ENCODE measurements at places on chromosomes 1 and 21.

GRCh38 chr21:43721939-43722338 is 3.0 kb downstream of the PDXK start:
- DNase-seq = no peak

DNA sequence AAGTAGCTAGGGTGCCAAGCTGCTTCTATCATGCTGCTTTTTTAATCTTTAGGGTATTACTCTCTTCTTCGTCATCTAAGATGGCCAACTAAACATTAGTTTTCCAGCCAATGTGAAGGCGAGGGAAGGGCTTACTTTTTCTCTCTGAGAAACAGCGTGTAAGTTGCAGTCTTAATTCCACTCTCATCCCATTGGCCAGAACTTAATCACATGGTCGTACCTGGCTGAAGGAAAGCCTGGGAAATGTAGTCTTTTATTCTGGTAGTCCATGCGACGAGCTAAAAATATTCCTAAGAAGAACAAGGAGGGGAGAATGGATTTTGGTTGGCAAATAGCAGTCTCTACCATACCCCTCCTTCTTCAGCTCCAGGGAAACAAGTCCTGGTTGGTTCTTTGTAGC is 21.5 kb downstream of the DNAJC6 start:
- no peak for DNase-seq

DNA sequence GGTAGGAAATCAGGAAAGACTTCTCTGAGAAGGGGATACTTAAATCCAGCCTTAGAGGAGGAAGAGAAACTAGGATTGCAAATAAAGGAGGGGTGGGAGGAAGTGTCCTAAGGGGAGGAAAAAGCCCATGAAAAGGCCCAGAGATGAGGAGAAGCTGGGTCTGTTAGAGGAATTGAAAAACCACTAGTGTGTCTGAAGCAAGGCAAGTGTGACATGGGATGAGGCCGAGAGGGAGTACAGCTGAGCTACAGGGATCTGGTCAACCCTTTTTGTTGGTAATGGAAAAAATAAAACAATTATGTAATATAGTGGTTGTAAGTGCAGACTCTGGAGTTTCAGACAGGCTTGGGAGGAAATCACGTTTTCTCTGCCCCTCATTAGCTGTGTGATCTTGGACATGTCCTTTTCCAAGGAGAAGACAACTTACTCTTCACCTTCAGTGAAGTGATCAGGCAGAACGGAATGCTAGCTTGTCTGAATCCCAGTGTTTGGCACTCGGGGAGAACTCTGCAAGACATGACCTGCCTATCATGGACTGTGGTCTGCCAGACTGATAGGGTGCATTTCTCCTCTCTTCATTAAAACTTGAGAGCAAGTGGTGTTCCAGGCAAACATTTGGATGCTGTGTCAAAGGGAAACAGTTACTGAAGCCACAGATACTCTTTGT is 7.4 kb upstream of the S100A10 start:
- no peak for DNase-seq

DNA sequence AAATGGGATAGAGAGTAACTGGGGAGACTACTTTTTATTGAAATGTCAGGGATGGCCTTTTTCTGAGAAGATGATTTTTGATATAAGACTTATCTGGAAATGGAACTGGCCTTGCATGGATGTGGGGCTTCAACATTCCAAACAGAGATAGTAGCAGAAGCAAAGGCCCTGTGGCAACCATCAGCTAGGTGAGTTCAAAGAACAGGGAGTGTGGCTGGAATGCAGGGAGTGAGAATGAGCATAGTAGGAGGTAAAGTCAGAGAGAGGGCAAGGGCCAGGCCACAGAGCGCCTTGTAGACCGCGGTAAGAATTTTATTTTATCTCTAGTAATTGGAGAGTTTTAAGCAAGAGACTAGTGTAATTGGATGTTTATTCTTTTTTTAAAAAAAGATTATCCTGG is 227.0 kb upstream of the B3GALT2 start:
- no peak for DNase-seq

- no peak for DNase-seq
Measured at GRCh38 chr1:165856021-165856420, 28.6 kb downstream of the UCK2 start.

GRCh38 chr1:3333903-3334302 is 120.6 kb upstream of the ARHGEF16 start:
- no peak for DNase-seq

DNA sequence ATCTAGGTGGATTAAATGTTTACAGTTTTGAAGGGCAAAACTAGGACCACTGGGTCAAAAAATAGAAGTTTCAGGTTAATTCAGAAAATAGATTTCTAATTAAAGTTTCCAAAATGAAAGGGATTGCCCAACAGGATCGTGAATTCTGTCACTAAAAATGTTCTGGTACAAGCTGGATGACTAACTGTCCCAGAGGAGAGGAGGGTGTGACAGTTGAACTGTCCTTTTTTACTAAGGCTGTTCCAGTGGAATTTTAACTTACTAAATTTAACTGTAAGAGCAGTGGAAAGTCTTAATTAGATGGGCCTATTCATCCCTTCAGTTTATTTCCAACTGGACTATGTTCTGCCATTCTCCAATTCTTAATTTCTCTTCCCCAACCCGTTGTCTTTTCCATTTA is 7.2 kb downstream of the SNX7 start:
- DNase-seq = no peak

DNA sequence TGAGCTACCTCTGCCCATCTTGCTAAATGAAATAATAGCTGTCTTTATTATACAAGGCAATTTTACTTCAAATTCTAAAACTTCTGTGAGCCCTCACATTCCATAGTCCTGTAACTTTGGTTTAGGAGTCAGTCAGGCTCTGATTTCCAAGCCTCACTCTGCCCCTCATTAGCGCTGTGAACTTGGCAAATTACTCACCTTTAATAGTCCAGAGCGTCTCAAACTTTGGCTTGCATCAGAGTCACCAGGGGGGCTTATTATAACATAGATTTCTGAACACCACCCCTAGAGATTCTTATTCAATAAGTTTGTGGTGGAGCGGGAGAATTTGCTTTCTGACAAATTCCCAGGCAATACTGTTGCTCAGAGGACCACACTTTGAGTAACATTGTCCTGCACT is 126.2 kb upstream of the FGGY start:
- no peak for DNase-seq

DNA sequence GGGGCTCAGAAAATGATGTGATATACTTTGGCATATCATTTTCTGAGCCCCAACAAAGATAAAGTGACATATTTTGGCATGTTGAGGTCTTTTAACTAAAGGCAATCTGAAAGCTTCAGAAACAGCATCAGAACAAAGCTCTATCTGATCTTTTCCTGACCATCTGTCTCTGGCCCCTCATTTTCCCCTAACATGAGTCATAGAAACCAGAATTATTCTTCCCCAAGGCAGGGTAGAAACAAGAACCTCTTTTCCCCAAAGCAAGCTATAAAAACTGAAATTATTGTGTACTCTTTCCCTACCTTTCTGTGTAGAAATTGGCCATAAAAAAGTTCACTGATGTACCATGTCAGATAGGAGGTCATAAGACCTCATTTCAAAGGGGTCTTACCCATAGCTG is 48.7 kb upstream of the PLA2G4A start:
- DNase-seq = no peak

GRCh38 chr1:11157394-11157793 is 31.8 kb upstream of the ANGPTL7 start:
- no peak for DNase-seq

DNA sequence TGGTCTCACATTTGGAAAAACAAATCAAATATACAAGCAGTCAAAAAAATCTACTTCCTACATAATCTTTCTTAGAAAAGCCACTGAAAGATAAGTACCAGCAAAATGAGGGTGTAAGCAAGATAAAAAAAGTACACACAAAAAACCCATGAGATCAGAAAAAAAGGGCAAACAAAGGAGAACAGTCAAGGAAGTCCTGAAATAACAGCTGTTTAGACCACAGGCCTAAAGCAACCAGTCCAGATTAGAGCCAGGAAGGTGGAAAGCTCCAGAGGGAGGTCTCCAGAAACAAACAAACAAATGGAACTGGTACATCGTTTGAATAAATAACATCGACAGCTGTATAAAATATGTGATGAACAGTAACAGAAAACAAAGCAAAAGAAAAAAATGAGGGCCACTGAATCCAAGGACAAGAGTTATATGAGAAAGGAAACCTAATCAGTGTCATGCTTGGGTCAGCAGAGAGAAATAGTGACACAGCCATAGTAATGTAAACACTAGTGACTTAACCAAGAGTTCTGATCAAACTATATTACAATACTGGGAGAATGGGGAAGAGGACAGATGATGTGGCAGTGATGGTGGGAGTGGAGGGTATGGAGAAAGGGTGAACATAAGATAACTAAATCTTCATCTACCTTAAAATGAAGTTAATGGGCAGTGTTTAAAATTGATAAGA is 67.5 kb downstream of the NVL start:
- no peak for DNase-seq

GRCh38 chr1:102655034-102655433 is 453.3 kb downstream of the COL11A1 start:
- no peak for DNase-seq

- DNase-seq = no peak
Measured at GRCh38 chr1:20739225-20739624, 6.7 kb upstream of the SH2D5 start.

- no peak for DNase-seq
Measured at GRCh38 chr1:11198851-11199594, 9.9 kb downstream of the ANGPTL7 start.

DNA sequence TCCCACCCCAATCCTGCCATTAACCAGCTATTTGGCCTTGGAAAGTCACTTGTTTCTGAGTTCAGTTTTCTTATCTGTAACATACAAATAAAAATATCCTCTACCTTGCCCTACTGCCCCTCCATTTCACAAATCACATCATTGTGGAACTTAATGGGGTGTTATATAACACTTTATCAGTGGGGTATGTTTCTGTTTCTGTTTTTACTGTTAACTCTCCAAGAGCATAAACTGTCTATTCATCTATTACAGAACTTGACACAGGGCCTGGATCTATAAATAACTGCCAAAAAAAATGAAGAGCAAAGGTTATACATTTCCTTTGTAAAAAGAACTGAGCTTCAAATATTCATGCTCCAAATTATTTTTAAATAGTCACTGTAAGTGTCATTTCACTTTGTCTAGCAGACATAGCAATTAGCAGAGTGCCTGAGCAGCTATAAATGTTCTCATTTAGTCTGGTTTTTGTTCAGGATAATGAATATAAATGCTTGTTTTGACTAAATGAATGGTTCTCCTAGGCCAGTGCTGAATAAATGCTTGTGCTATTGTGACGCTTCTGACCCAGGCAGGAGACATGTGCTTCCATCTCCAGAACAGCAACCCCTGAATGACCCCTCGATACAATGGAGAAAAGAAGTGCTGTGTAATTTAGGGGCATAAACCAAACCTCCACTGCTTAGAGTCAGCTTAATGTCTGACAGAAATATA is 7.4 kb downstream of the PIGM start:
- DNase-seq = no peak

GRCh38 chr1:39928809-39929587 is 25.9 kb upstream of the MFSD2A start:
- DNase-seq = no peak

Data from SHP77 (cell line).